ENCODE measurements at places on chromosomes 7 and 10. TPM values are rescaled to one million over a fixed set of nuclear protein-coding genes. Genes with fewer than 3 reads are reported as not detected.

POLR2J2 gene
- 5.3 TPM for polyA plus RNA-seq

GRCh38 chr10:101214446-101215396, 14.5 kb downstream of the LBX1 start:
- no peak for DNase-seq

DNA sequence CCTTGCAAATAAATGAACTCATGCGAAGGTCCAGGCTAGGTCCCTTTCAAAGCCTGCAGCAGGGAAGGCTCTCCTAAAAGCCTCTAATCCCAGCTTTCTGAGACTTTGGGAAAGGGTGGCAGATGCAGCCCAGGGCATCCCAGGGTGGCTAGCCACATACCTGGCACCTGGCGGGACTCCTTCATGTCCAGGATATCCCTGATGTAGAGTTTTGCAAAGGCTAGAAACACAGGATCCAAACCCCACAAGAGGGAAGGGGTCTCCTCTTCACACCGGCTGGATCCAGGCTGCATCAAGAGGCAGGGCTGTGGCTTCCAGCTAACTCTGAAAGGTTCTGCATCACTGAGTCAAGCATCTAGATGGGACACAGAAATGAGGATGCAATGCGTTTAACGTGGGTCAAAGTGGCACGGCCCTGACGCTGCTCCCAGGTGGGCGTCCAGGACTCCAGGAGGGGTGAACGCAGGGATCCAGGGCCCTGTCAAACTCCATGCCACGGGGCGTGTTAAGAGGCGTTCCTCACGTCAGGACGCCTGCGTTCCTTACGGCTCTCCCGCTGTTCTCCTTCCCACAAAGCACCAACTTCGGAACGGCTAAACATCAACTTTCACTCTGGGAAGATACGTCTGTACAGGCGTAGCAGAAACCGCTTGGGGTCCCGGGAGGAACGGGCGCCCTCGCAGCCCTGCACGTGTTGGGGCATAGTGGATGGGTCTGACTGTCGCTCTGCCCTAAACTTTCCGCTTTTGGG, 507 bp downstream of the STN1 start:
- DNase-seq = no peak

DNA sequence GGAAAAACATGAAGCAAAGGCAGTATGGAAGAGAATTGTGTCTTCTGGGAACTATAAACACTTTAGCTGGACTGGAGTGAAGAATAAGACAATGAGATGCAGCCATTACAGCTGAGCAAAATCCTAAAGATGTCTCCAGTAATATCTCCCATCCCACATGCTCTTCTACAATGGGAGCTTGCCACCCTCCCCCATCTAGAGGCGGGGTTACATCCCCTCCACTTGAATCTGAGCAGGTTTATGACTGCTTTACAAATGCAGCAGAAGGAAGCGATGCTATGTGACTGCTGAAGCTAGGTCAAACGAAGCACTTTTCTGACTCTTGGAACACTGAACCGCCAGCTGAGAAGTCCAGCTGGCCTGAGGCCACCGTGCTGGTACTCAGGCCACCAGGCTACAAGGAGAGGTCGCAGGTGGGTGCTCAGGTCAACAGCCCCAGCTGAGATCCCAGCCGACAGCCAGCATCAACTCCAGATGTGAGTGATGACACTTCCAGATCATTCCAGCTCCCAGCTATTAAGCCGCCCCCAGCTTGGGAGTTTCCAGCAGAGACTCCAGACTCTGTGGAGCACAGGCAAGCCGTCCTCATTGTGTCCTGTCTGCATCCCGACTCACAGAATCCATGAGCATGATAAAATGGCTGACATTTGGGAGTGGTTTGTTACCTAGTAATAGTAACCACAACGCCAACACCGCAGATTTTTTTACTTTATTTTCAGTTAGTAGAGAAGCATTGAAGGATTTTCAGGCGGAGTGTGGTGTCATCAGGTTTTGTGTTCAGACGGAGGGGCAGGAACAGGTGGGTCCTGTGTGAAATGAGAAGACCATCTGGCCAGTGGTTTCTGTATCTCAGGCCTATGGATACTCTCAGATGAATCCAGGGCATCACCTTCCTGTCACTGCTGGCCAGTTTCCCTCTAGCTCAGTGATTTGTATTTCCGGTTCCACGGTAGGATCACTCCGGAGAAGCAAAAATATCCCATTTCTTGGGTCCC, 89.3 kb downstream of the NPY start:
- DNase-seq = no peak

- DNase-seq = no peak
Observed at GRCh38 chr7:28591725-28592349, 179.5 kb downstream of the CREB5 start.

All from left renal cortex interstitium (tissue), 4 donors.